ENCODE measurements at places on chromosomes 13 and 19.

- no peak for DNase-seq
Measured at GRCh38 chr13:68304286-68304893, 1074.3 kb upstream of the PCDH9 start.

DNA sequence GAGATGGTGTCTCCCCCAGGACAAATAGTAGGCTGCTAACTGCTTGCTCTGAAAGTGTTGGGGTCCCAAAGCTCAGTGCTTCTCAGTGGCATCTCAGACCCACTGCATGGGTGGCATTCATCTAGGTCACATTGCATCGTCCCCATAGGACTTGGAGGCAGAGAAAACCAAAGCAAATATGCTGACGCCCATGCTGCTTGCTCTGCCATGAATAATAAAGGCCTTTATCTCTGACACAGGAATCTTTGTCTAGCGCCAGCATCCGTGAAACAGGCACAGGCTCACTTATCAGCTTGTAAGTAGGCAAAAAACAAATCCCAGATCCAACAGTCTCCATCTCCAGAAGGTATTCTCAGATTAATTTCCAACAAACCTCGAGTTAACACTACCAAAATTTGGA, 18.9 kb upstream of the IPO5 start:
- DNase-seq, result no peak

DNA sequence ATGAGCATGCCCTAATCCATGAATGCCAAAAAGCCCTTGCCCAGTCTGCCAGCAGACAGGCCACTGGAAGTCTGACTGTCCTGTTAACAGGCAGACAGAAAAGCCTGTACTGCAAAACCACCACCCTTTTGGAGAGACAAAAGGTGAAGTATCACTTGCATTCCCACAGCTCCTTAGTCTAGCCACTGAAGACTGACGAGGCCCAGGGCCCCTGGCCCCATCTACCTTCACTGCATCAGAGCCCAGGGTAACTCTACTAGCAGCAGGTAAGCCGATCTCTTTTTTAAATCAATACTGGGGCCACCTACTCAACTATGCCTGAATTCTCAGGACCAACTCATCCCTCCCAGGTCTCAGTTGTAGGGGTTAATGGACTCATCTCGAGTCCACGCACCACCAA, 45.5 kb downstream of the ZNF93 start:
- no peak for DNase-seq

- DNase-seq, result no peak
Measured at GRCh38 chr13:99686157-99686572, 184.9 kb downstream of the TM9SF2 start.

GRCh38 chr13:40994581-40995230, 24.4 kb downstream of the ELF1 start:
- no peak for DNase-seq

GRCh38 chr19:34224996-34225658, 29.2 kb upstream of the GARRE1 start:
- DNase-seq, result no peak

DNA sequence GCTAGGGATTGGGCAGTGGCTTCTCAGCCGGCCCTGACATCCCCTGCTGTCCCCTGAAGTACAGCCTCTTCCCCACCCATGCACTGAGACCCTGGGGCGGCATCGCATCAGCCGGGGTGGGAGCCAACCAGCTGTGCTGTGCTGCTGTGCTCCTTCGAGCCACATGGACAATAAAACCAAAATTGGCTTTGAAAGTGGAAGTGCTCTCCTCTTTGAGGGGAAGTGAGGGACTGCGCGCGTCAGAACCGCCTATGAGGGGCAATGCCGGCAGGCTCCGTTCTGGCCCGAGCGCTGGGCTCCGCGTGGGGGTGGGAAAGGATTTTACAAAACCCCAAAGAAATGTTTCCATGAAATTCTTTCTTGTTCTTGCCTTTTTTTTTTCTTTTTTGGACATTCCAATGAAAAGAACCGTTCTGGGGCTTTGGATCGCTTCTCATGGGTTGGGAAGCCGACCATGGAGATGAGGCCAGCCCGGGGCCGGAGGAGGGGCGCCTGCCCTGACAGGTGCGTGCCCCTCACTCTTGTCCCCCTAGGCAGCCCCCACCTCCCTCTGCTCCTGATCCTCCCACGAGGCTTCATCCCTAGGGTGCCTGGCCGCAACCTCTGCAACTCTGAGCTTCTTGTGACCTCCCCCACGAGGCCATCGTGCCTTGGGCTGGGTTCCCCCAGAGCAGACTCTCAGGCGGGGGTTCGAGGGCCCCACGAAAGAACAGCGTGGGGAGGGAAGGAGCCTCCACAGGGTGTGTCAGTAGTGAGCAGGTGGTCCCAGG, 22.6 kb downstream of the KLHL26 start:
- DNase-seq, result no peak

DNA sequence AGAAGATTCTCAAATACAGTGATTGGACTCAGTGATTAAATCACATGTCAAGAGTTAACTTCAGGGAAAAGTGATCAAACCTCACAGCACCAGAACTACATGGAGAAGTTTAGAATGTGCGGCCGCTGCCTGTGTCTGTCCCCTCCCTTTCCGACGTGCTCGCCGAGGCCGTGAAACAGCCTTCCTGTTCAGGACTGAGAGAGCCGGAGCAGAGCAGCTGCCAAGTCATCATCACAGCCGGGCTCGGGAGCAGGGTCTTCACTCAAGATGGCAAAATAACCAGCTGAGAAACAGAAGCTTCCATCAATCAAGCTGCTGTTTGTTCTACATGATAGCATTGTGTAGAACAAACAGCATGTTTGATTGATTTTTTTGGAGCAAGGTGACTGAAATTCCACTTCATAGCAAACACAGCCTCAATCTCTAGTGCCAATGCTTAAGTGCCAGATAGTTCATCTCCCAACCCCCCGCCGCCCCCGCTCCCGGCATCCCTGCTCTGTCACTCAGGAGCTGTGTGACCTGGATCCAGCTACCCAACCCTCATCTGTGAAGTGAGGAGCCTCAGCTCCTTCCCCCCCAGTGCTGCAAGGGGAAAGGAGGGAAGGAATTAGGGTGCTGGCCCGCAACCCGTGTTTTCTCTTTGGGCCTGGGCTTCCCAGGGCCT, 70.6 kb downstream of the HSPH1 start:
- no peak for DNase-seq

GRCh38 chr13:93467175-93467574, 240.6 kb downstream of the GPC6 start:
- DNase-seq, result no peak

Data from effector CD8-positive, alpha-beta T cell (primary cell).